ENCODE measurements at places on chromosomes 7 and 10. TPM values are rescaled to one million over a fixed set of nuclear protein-coding genes. Genes with fewer than 3 reads are reported as not detected.

- H3K27ac ChIP-seq = no peak overlapping the region
- no peaks in the 10 kb centered on the region for H3K27me3 ChIP-seq
- no peak for DNase-seq
Observed at GRCh38 chr10:59672150-59672875, 37.3 kb downstream of the SLC16A9 start.

PDE1C gene
- not detected for total RNA-seq

EMX2 gene
- total RNA-seq = not detected

GRCh38 chr7:29146888-29147609 is 712 bp upstream of the CPVL start:
- peak overlapping the region; percentile 38 for H3K4me3 ChIP-seq
- no peaks in the 10 kb centered on the region for H3K4me1 ChIP-seq
- DNase-seq = no peak
- H3K36me3 ChIP-seq = no peaks in the 10 kb centered on the region
- peaks cover 30% of the 10 kb centered on the region for H3K27me3 ChIP-seq
- no peak overlapping the region for H3K27ac ChIP-seq

ATG9B gene
- total RNA-seq = 16.8 TPM

CYP3A4 gene
- not detected for total RNA-seq

GRCh38 chr7:108284349-108285002 is 154.3 kb upstream of the LAMB4 start:
- no peaks in the 10 kb centered on the region for H3K4me1 ChIP-seq
- DNase-seq = no peak
- no peak overlapping the region for H3K27ac ChIP-seq
- H3K27me3 ChIP-seq = peaks cover 4% of the 10 kb centered on the region
- no peaks in the 10 kb centered on the region for H3K36me3 ChIP-seq
- no peak overlapping the region for H3K4me3 ChIP-seq

GRCh38 chr10:23718946-23719345 is 280.1 kb downstream of the OTUD1 start:
- no peak overlapping the region for H3K27ac ChIP-seq
- no peaks in the 10 kb centered on the region for H3K4me1 ChIP-seq
- no peak for DNase-seq
- H3K36me3 ChIP-seq = no peaks in the 10 kb centered on the region
- no peaks in the 10 kb centered on the region for H3K27me3 ChIP-seq

DNA sequence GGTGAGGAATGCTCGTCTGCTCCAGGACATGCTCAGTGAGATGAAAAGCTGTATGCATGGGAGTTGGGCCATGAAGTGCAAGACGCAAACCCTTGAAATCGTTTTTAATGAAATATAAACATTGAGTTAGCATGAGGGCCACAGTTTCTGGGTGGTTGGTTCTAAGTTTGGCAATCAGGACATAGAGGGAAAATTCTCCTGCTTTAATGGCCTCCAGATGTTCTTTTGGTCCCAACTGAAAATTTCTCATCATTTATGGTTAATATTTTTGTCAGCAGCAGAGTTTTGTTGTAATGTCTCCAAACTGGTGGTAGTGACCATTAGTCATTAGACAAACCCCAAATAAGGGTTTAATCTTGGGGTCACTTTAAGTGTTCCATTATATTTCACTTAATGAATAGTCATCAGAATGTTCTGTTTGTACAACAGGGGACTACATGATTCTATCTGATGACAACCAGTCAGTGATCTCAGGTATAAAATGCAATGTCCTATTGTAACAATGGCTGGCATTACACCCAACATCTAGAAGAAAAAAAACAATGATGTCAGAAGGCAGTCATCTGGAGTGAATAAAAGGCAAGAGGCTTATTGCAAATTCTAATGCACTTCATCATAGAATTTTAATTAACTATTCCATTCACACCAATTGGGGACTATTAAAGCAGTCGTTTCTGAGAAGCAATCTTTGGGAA is 197.4 kb downstream of the JCAD start:
- H3K36me3 ChIP-seq = no peaks in the 10 kb centered on the region
- H3K27me3 ChIP-seq = peaks cover 3% of the 10 kb centered on the region
- no peak overlapping the region for H3K4me3 ChIP-seq
- no peaks in the 10 kb centered on the region for H3K4me1 ChIP-seq
- DNase-seq = no peak

GRCh38 chr10:131776496-131776895 is 124.3 kb upstream of the PPP2R2D start:
- H3K4me1 ChIP-seq = no peaks in the 10 kb centered on the region
- DNase-seq = no peak
- H3K27ac ChIP-seq = no peak overlapping the region
- no peaks in the 10 kb centered on the region for H3K36me3 ChIP-seq

RHOBTB1 gene
- not detected for total RNA-seq

- no peak overlapping the region for H3K27ac ChIP-seq
- no peaks in the 10 kb centered on the region for H3K36me3 ChIP-seq
- H3K4me1 ChIP-seq = no peaks in the 10 kb centered on the region
- no peak for DNase-seq
- peaks cover under 1% of the 10 kb centered on the region for H3K27me3 ChIP-seq
Observed at GRCh38 chr7:12431886-12432556, 28.4 kb upstream of the VWDE start.

CCDC146 gene
- 10.5 TPM for total RNA-seq

DNA sequence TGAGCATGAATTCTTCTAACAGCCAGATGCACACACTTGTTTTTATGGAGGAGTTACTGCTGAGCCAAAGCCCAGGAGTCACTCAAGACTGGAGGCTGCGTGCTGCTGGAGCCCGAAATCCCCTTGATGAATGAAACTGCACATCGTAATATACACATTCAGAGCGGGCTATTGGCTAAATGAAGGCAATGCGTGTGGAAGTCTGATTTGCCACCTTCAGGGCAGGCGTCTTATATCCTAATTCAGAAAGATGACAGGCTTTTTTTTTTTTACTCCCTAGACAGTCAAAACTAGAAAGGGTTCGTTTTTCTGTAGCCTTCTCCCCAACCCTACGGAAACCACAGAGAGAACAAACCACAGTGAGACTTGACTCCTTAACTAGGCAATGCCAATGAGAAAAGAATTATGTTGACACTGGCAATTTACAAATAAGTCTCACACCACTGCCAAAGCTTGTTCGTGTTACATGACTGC is 227.2 kb upstream of the KLF14 start:
- DNase-seq = peak; percentile 28
- no peaks in the 10 kb centered on the region for H3K27me3 ChIP-seq
- H3K36me3 ChIP-seq = peaks cover 39% of the 10 kb centered on the region
- H3K4me1 ChIP-seq = peaks cover 48% of the 10 kb centered on the region

SLC13A1 gene
- total RNA-seq = not detected

CACNB2 gene
- 0.34 TPM for total RNA-seq

- no peaks in the 10 kb centered on the region for H3K27me3 ChIP-seq
- H3K4me3 ChIP-seq = no peak overlapping the region
- no peak for DNase-seq
- H3K27ac ChIP-seq = no peak overlapping the region
- no peaks in the 10 kb centered on the region for H3K4me1 ChIP-seq
- H3K36me3 ChIP-seq = no peaks in the 10 kb centered on the region
Observed at GRCh38 chr10:130430291-130430690, 294.1 kb downstream of the GLRX3 start.

POLR2J2 gene
- total RNA-seq = 81.3 TPM

DNA sequence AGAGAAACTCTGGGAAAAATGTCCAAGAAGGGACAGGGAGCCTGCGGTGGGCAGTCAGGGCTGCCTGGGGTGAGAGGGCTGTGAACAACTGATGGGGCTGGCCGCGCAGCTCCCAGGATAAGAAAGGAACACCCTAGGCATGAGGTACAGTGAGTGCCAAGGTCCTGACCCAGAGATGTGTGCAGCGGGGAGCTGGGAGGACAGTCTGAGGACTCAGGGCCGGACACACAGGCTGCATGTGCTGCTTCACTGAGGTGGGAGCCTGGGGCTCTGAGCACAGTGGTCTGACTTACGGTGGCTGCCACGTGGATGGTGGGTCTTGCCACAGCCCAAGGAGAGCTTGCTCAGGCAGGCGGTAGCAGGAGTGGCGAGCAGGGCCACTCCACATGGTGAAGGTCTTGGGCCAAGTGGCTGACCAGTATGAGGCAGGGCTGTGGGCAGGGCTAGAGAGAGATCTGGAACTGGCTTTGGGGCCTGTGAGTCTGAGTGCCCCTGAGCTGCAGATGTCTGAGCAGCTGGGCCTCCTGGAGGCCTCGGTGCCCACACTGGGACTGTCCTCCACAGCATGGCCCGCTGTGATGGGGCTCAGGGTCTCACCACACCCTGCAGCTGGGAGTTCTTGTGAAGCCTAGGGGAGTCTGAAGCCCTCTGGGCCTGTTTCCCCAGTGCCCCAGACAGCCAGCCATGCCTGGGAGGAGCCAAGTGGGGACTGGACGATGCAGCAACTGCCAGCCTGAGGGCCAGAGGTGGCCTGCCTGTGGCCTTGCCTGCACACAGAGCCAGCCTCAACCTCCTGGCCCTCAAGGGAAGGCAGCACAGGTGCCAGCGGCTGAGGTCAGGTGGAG is 60.3 kb downstream of the RASGEF1A start:
- H3K4me1 ChIP-seq = peaks cover 21% of the 10 kb centered on the region
- no peak for DNase-seq
- H3K4me3 ChIP-seq = no peak overlapping the region
- no peaks in the 10 kb centered on the region for H3K36me3 ChIP-seq
- no peak overlapping the region for H3K27ac ChIP-seq
- no peaks in the 10 kb centered on the region for H3K27me3 ChIP-seq

GRCh38 chr7:70728872-70729552 is 402.9 kb upstream of the GALNT17 start:
- H3K4me1 ChIP-seq = no peaks in the 10 kb centered on the region
- H3K27me3 ChIP-seq = no peaks in the 10 kb centered on the region
- H3K36me3 ChIP-seq = no peaks in the 10 kb centered on the region
- no peak for DNase-seq
- H3K4me3 ChIP-seq = no peak overlapping the region

DNA sequence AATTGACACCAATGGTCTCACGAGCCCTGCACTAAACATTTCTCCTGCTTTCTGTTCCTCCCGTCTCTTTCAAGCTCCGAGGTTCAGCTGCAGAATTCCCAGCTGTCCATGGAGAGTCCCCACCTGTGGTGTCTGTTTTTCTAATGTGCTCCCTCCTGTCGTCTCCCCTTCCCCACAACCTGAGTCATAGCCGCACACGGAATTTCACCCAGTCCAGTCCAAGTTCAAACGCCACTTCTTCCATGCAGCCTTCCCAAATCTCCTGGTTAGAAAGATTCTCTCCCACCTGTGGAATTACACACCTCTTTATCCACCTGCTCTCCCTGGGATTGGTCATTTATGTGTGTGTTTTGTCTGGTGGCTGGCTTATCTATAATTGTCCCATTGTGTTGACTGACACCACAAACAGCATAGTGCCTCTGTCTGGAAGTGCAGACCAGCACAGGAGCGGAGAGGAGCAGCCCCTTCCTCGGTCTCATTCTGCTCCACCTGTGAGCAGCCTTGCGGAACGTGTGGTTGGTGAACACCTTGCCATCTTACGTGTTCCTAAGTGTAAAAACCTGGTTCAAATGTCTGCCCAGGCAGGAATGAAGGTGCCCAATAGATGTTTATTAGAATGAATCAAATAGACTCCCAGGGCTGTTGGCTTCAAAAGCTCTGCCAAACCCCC is 3.3 kb upstream of the DIP2C start:
- DNase-seq = no peak
- H3K27ac ChIP-seq = no peak overlapping the region
- peaks cover 12% of the 10 kb centered on the region for H3K27me3 ChIP-seq
- H3K36me3 ChIP-seq = no peaks in the 10 kb centered on the region
- H3K4me1 ChIP-seq = peaks cover 4% of the 10 kb centered on the region

- no peaks in the 10 kb centered on the region for H3K36me3 ChIP-seq
- H3K4me1 ChIP-seq = no peaks in the 10 kb centered on the region
- no peak for DNase-seq
- no peak overlapping the region for H3K27ac ChIP-seq
Observed at GRCh38 chr7:18458830-18459229, 36.7 kb upstream of the HDAC9 start.

GGCT gene
- 6.6 TPM for total RNA-seq

DNA sequence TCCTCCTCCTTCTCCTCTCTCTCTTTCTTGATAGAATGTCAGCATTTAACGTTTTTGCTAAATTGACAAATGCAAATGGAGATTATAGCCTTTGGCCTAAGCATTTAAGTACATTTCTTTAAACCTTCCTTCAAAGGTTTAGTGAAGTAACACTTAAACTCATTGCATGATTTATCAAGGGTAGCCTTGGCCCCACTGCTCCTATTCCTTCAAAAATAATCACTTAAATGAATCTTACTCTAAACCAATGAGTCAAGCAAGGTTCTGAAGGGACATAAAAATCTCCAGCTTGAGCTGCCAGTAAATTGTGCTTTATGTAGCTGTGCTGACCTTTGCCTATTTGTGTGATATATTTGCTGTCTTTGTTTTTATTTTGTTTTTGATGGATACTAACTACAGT is 358.5 kb upstream of the AKR1E2 start:
- no peak for DNase-seq
- H3K27me3 ChIP-seq = no peaks in the 10 kb centered on the region
- H3K27ac ChIP-seq = no peak overlapping the region

- no peak for DNase-seq
- H3K36me3 ChIP-seq = no peaks in the 10 kb centered on the region
- H3K4me3 ChIP-seq = no peak overlapping the region
Observed at GRCh38 chr10:7098160-7098762, 312.6 kb downstream of the SFMBT2 start.

NCAPG2 gene
- 9.9 TPM for total RNA-seq

DNA sequence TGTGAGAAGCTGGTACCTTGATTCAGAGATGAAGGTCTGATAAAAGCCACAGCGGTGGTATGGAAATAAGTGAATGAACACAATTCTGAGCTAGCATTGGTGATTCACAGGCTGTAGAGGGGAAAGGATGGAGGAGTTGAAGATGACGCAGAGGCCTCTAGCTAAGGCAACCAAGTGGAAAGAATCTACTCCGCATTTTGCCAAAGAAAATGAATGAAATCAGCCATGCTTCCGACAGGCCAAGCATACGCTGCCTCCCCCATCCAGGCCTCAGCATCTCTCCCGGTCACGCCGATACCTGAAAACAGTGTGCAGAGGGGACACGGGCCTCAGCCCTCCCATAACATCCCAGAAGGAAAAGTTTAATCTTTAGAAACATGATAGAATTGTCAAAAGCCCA is 124.3 kb upstream of the UNC5B start:
- DNase-seq = no peak
- no peaks in the 10 kb centered on the region for H3K4me1 ChIP-seq
- no peaks in the 10 kb centered on the region for H3K27me3 ChIP-seq
- H3K27ac ChIP-seq = no peak overlapping the region

DNA sequence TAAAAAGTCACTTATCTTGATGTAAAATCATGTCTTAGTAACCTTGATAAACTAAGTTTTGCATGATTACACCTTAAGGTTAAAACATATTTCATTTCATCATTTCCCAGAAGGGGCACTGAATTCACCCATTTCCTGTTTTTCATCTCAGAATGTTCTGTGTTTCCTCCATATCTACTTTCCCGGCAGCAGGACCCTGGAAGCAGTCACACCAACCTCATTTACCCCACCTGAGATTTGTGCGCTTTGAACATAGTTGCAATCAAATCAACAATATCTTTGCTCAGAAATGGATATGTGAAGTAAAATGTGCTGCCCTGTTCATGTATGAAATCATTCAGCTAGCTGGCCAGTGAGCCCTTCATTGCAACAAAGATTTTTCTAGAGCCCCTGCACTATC is 46.8 kb downstream of the IKZF1 start:
- H3K4me3 ChIP-seq = peak overlapping the region; percentile 24
- no peaks in the 10 kb centered on the region for H3K27me3 ChIP-seq
- peaks cover 75% of the 10 kb centered on the region for H3K36me3 ChIP-seq
- no peak for DNase-seq
- H3K4me1 ChIP-seq = peaks cover 92% of the 10 kb centered on the region
